Diencephalon (tissue), 1 donor: ENCODE measurements at places on chromosomes 16 and 17. TPM values are rescaled to one million over a fixed set of nuclear protein-coding genes. Genes with fewer than 3 reads are reported as not detected.

Gene CA7
- total RNA-seq = not detected

Gene ABCC1
- 11.1 TPM for total RNA-seq

Gene CLEC19A
- total RNA-seq = 2.8 TPM

Gene ZP2
- 0.23 TPM for total RNA-seq

Gene PERCC1
- total RNA-seq = not detected

Gene FGF11
- 9.0 TPM for total RNA-seq

Gene IKZF3
- total RNA-seq = under 0.01 TPM

Gene ASPA
- 1.8 TPM for total RNA-seq

Gene IRX3
- total RNA-seq = 6.5 TPM

Gene KRTAP17-1
- total RNA-seq = not detected

Gene NOXO1
- 1.2 TPM for total RNA-seq

Gene TEX14
- 0.69 TPM for total RNA-seq

Gene PAM16
- 26.1 TPM for total RNA-seq

Gene SYT17
- 32.5 TPM for total RNA-seq

Gene INCA1
- 0.69 TPM for total RNA-seq

Gene MAF
- 13.1 TPM for total RNA-seq

Gene KRTAP4-4
- total RNA-seq = not detected

Gene ATP2A1
- 0.23 TPM for total RNA-seq

Gene GPR179
- total RNA-seq = 4.6 TPM

Gene CFAP97D1
- total RNA-seq = not detected

Gene CCL7
- not detected for total RNA-seq

Gene MRM3
- 18.9 TPM for total RNA-seq

Gene DNAH9
- 12.9 TPM for total RNA-seq

Gene LRRC59
- 48.9 TPM for total RNA-seq

Gene ADAD2
- total RNA-seq = 0.23 TPM

Gene RAB37
- total RNA-seq = 3.2 TPM

Gene OR4D1
- total RNA-seq = under 0.01 TPM

Gene ALDH3A1
- 0.46 TPM for total RNA-seq

Gene EVPLL
- 0.69 TPM for total RNA-seq

Gene MRPL58
- total RNA-seq = 13.4 TPM

Gene SPATA33
- total RNA-seq = 11.8 TPM

Gene TUBG2
- total RNA-seq = 16.6 TPM

Gene ALOX12B
- total RNA-seq = not detected

Gene SLC38A7
- 24.7 TPM for total RNA-seq

Gene SLC12A3
- not detected for total RNA-seq

Gene SDR42E2
- 0.23 TPM for total RNA-seq
